MG63 (cell line): ENCODE measurements at places on chromosomes 7 and 10. TPM values are rescaled to one million over a fixed set of nuclear protein-coding genes. Genes with fewer than 3 reads are reported as not detected.

- DNase-seq, result no peak
Measured at GRCh38 chr10:74061104-74061503, 63.2 kb downstream of the VCL start.

- no peak for DNase-seq
Measured at GRCh38 chr10:56782503-56782902, 421.4 kb upstream of the ZWINT start.

DNA sequence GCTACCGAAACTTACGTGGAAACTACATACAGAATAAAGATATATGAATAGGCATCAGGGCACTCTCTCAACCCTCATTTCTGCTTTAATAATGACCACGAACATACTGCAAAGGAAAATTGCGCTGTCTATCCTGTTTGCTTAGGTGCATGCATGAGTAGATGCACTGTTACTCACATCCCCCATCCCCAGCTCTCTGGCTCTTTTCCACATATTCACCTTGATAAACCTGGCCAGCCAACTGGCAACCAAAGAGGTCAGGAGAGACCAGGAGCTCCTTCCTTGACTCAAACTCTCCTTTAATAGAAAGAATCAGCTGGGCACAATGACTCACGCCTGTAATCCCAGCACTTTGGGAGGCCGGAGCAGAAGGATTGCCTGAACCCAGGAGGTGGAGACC lies 29.6 kb downstream of the HIBADH start:
- no peak for DNase-seq

DNA sequence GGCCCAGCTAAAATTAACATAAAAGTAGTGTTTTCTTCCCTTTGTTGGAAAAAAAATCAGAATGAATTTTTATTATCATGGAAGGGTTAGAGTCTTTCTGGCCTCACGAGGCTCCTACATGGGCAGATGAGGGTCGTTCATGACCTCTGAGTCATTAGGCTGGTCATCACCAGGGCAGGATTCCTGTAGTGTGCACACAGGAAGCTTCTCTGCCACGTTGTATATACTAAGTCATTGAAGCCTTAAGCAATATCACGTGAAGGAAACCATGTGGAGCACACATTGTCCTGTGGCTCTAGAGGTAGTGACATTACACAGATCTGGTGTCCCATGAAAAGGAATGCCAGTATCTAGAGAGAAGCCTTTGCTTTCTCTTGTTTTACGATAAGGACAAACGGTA lies 84.7 kb upstream of the C1QL3 start:
- no peak for DNase-seq

GRCh38 chr7:573933-574381 lies 54.3 kb upstream of the PDGFA start:
- DNase-seq, result no peak

GRCh38 chr10:113300617-113301016 lies 252.2 kb upstream of the HABP2 start:
- DNase-seq, result no peak

DNA sequence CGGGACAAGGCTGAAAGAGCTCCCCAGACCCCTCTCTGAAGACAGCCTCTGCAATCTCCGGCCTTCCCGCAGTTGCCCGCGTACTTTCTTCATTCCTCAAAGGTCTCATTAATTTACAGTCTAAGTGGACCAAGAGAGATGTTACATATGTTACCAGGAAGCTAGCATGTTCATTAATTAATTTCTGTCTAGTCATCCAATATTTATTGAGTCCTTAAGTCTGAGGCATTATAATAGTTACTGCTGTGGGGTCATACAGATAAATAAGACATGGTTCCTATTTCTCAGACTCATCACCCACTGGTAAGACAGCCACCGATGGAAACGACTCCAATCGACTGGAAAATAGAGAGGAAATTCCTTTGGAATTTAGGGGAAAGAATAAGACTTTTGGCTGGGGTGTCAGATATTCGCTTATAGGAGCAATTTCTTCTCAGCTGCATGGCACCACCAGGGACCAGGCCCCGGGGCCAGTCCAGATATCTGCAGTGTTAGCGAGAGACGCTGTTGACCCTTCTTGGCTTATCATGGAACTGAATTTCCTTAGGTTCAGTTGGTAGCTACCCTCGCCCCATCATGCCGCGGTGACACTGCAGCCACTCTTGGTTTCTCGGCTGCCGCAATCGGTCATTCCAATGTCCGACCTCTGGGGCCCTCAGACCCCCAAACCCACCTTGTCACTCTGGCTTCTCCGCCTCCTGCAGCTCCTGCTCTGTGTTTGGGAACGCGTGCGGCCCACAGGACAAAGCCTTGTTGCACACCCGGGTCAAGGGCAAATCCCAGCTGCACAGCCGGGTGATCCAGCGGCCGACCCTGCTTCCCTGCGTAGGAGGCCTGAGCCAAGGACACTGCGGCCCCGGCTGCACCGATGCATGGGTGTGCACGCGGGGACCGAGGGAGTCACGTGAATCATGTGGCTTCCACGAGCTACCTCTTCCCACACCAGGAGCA lies 383.2 kb downstream of the DNAJB6 start:
- DNase-seq, result no peak

- no peak for DNase-seq
Measured at GRCh38 chr7:96076350-96076707, 245.6 kb downstream of the SLC25A13 start.

DNA sequence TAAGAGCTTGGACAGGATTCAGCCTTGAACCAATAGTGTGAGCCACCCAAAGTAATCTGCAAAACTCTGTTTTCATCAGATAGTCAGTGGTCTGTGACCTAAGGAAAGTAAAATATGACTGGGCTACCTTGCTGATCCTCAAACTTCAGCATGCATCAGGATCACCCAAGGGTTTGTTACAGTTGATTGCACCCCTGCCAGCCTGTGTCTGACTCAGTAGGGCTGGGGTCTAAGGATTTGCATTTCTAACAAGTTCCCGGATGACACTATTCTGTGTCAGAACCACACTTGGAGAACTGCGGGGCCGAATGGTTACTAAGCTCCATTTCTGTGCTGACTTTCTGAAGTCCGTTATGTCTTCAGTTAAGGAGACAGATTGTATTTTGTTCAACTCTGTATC lies 40.6 kb upstream of the TSPAN13 start:
- DNase-seq, result peak; percentile 65

DNA sequence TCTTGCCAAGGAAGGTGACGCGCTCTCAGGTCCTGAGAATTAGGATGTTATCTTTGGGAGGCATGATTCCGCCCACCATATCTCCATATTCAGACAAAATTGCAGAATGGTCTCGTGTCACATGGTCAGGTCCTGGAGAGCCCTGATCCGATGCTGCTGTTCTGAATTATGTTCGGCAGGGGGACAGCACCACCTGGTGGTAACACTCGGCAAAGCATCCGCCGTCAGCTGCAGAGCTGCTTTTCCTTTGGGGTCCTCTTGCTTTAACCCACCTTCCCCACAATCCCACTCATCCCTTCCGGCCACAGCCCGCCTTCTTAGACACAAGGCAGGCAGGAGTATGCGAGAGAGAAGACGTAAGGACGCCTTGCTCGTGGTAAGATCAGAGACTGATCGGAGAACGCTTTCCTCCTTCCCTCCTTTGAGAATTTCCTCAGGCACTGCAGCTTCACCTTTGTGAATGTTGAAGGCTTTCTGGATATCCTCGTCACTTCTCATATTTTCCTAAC lies 327.8 kb upstream of the C7orf33 start:
- DNase-seq, result peak; percentile 6

DNA sequence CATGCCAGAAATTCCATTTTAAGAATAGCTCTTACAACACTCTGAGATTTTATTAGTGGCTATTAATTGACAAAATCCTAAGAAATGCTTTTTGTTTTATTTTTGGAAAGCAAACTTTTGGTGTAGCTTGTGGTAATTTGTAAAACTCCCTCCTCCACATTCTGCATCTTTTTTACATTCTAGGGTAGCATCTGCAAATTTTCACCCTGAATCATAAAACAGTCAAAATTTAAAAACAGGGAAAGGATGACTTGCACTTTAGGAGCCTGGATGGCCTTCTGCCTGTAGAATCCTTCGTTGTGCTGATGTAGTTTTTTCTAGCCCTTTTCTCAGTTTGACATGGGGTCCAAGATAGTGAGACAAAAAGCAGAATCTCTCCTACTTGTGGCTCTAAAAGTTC lies 316.1 kb downstream of the ADRA2A start:
- no peak for DNase-seq

DNA sequence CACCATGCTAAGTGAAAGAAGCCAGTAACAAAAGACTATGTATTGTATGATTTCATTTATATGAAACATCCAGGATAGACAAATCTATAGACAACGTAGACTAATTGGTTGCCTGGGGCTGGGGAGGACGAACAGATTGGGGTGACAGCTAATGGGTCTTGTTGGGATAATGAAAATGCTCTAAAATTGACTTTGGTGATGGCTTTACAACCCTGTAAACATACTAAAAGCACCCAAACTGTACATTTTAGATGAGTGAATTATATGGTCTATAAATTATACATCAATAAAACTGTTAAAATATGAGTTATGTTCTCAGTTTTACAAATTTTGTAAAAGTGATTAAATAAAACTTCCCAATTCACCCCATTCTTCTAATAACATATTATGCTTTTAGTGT lies 261.5 kb downstream of the ELMO1 start:
- no peak for DNase-seq

- DNase-seq, result no peak
Measured at GRCh38 chr10:6581778-6582228, 1.7 kb upstream of the PRKCQ start.

- no peak for DNase-seq
Measured at GRCh38 chr7:104230606-104231005, 22.8 kb upstream of the ORC5 start.

DNA sequence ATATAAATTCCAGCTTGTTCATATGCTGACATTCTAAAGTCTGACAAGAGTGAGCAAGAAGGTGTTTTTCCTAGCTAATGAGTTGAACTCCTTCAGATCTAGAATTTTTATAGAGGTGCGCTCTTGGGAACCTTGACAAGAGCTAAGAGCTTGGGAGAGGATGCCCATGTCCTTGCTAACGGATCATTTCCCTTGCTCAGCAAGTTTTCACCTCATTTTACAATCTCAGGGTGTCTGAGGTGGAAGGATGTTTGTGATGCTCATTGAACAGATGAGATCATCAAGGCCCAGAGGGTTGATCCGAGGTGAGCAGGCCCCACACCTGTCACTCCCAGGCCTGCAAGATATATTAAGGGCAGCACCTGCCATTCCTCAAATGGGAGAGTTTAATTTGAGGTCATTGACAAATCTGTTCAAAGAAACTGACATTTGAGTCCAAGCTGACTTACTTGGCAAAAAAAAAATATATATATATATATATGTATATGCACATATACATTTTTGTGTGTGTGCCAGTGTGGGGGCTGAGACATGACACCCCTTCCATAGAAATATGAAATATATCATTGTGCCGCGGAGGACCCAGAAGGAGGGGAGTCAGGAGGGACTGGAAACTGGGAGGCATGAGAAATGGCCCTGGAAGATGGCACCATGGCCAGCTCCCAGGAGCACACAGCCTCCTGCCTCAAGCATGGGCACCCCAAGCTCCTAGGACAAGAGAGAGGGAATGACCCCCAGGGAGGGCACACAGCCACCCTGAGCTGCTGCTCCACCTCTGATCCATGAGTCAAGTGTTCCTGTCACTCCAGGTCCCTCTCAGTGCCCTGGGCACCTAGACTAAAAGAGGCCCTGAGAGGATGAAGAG lies 17.3 kb upstream of the TMEM72 start:
- no peak for DNase-seq

DNA sequence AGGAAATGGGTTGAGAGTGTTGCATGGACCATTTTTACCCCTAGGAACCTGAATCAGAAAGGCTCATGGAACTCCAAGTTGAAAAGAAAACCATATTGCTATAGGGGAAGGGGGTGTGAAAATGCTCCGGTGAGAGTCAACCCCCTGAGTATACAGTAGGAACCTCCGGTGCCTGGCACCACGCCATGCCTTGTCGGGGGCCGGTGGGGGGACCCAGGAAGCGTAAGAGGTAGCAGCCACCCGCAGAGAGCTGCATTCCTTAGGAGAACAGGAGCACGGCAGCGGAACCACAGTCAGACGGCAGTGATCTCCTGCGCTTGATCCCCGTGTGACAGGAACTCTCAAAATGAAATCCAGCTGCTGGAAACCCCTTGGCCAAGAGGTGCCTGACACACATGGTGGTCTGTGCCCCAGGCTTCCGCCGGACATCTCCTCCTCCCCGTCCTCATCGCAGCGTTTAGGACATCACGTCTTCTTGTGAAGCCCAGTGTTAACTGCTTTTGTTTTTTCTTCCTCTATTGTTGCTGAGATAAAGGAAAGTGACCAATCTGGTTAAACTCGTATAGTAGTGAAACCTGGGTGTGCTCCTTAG lies 186.8 kb downstream of the CELF2 start:
- DNase-seq, result no peak

- no peak for DNase-seq
Measured at GRCh38 chr7:411677-412312, 107.9 kb downstream of the PDGFA start.

- DNase-seq, result no peak
Measured at GRCh38 chr10:59560990-59561389, 148.7 kb downstream of the SLC16A9 start.

DNA sequence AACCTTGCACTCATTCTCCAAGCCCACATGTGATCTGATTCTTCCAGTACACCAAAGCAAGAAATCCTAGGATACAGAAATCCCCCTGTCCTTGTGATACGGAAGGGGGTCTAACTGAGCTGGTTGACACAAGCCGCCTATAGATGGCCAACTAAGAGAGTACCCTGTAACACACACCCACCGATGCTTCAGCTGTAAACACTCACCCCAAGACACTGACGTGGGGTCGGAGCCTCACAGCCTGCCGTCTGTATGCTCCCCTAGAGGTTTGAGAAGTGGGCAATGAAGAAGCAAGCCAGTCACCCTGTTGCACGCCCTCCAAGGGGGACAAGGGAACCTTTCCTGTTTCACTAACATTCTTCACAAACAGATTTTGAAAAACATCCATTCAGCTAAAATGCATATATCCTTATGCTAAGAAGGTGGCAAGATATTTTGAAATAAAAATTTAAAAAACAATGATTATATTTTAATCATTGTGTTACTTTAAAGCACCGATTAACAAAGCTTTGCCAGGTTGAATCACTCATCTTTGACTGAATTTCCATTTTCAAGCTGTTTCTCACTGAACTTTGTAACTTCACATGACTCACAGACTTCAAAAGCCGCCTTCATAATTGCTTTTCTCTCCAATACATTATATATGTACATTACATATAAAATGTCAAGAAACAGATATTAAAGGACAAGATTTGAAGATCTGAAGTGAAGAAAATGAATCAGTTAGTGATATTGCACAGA lies 329.3 kb downstream of the ARL4A start:
- DNase-seq, result no peak

The FANK1 gene
- not detected in 2 replicates for total RNA-seq

The FRAT2 gene
- 4.7 and 15.4 TPM in 2 replicates for total RNA-seq

The OR13A1 gene
- total RNA-seq, result not detected in 2 replicates

The MINPP1 gene
- total RNA-seq, result 20.4 and 48.0 TPM in 2 replicates

The GIMAP8 gene
- not detected in 2 replicates for total RNA-seq

The LRRN3 gene
- not detected in 2 replicates for total RNA-seq

The IRF5 gene
- total RNA-seq, result 0.89 and 2.4 TPM in 2 replicates
